ENCODE measurements at places on chromosomes 4 and X.

- DNase-seq = no peak
Observed at GRCh38 chr4:107757283-107757682, 37.2 kb upstream of the PAPSS1 start.

DNA sequence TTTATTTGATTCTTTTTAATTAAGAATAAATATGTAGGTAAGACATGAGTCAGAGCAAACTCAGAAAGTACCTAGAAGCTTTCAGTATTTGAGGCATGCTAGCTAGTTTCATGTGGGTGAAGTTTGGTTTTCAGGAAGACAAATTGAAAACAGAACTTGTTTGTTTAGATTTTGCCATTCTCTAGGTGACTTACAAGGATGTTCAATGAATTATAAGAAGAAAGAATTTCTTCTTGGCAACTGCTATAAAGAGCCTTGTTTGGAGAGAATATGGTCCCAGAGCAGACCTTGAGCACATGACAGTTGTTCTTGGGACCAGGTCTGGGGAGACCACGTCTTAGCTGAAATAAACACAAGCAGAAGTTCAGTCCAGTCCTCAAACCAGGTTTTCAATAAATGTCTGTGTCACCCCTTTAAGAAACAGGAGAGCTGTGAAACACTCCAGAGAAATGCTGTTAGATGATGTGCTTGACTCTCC, 38.0 kb upstream of the IL21 start:
- no peak for DNase-seq

- no peak for DNase-seq
Observed at GRCh38 chr4:162234595-162234994, 70.8 kb upstream of the FSTL5 start.

- DNase-seq = no peak
Observed at GRCh38 chr4:2733001-2733843, 22.9 kb downstream of the TNIP2 start.

DNA sequence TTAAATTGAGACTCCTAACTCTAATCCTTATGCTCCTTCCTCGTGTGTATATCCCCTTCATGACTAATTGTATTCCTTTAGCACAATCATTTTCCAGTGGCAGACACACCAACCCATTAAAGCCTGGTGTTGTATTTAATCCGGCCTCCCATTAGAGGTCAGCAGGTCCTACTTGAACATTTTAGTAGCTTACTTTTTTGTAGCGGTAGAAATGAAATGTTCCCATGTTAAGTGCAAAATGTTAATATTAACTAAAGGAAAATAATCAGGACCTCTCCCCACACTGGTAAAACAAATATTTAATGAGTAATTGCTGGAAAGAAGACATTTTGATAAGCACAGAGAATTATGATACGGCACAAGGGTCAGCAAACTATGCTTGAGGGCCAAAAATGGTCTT, 3.4 kb downstream of the RAB33B start:
- peak; percentile 41 for DNase-seq

DNA sequence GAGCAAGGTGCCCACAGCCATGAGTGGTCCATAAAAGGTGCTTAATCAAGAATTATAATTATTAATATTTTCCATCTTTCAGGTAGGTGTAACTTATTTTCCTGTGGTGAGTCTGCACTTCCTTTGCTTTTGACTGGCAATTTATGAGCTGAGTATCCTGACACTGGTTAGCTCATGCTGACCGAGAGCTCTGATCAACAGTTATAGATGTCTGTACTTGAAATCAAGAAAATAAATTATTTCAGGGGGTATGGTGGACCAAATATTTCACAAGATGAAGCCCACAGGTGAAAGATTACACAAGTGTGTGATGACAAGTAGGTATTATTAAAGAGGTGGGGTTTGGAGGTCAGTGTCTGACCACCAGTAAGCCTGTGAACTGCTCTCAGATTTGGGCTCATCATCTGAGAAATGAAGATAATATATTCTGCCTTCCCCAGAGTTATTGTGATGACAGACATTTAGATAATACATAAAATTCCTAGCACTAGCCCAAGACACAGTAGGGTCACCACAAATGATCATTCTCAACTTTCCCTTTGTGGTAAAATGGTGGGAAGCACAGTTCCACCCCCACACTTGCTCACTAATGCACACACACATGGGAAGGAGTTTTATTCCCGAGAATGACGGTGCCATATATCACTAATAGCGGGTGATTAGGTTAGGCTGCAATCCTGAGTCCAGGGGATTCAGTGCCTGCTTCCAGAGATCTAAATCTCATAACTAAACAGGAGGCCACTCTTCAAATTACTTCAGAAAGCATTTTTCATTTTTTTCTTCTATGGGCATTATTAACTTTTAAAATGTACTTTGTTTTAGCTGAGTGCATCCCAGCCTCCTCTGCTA, 34.0 kb upstream of the PACRGL start:
- no peak for DNase-seq

GRCh38 chr4:68373513-68373912, 23.6 kb upstream of the YTHDC1 start:
- peak; percentile 56 for DNase-seq

DNA sequence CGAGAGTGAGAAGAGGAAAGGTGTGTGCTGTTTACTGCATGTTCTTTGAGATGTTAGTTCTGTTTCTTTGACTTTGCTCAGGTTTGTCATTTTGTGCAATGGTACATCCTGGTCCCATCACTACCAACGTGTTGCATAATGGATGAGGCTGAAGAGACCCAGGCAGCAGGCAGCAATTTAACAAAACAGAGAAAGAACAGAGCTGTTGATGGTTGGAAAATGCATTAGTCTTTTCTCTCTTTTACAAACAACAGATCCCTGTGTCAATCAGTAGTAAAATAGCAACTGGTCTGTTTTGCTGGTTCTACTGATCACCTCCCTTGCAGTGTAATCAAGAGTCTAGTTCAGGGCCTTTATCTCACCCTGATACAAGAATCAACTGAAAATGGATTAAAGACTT, 64.8 kb upstream of the LIMCH1 start:
- no peak for DNase-seq

DNA sequence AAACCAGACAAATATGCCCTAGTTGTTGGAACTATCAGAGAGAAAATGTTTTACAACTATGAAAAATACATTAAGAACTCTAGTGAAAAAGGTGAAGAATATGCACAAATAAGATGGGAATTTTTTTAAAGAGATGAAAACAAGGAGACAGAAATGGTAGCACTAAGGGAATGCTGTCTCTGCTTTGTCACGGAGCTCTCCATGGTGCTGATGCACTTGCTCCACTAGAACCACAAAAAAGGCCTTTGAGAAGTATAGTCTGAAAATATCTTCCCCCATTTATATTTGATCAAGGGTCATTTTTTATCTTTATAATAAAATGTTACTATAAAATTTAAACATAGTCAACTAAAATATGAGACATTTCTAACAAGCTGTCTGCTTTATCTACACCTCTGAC, 1655.5 kb upstream of the AGA start:
- no peak for DNase-seq

- DNase-seq = no peak
Observed at GRCh38 chr4:155800685-155801343, 42.0 kb downstream of the GUCY1B1 start.

- no peak for DNase-seq
Observed at GRCh38 chr4:185847352-185848097, 35.5 kb upstream of the SORBS2 start.

- no peak for DNase-seq
Observed at GRCh38 chrX:16953606-16954211, 7.3 kb downstream of the REPS2 start.

DNA sequence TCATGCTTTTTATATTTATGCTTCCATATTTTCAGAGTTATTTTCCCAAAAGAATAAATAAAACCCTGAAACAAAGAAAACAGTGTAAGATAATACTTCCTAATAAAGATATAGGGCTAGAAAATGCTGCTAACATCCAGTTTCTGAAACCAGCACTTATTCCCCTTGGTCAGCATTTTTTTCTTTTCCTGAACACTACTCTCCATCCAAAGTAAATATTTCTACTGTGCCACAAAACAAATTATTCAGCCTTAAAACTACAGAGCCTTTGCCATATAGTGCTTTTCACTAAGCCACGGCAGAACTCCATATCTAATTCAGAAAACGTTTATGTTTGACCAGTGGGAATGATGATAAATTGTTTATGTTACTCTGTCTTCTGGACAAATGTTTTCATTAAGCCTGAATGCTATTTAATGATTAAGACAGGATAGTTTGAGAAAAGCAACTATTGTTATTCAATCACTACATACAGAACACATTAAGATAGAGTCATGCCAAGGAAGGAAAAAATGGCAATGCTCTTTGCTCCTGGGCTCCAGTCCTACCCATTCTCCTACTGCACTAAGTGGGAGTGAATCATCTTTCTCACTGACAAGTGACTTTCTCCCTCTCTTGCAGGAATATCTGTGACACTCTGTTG, 723.9 kb downstream of the FAT4 start:
- no peak for DNase-seq

- no peak for DNase-seq
Observed at GRCh38 chr4:73451981-73452747, 16.1 kb downstream of the AFP start.

DNA sequence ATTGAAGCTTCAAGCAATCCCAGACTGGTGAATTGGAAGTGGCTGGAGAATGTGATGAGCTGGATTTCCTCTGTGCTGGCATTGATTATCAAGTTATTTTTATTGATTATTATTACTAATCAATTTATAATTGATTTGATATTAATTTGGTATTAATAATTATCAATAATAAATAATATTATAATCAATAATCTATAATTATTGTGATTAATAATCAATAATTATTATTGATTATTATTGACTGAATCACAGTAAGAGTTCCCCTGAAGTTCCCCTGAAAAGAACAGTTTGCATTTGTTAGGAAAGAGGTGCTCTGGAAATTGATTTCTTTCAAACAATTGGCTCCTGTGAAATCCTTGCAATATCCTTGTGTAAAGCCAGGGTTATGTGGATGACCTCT, 7.5 kb upstream of the FAM9A start:
- no peak for DNase-seq

DNA sequence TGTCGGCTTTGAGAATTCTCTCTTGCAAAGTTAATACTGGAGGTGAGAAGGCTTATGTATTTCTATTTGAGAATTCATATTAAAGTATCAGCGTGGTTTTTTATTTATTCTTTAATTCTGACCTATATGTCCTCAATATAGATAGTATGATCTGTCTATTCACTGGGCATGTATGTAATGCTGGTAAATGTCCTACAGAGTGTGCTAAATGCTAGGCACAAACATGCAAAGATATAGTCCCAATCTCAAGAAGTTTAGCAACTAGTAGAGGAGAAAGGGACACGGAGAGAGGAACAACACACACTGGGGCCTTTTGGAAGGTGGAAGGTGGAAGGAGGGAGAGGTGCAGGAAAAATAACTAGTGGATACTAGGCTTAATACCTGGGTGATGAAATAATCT, 11.0 kb upstream of the BMPR1B start:
- no peak for DNase-seq

GRCh38 chr4:7358100-7358735, 76.5 kb downstream of the PSAPL1 start:
- DNase-seq = no peak

DNA sequence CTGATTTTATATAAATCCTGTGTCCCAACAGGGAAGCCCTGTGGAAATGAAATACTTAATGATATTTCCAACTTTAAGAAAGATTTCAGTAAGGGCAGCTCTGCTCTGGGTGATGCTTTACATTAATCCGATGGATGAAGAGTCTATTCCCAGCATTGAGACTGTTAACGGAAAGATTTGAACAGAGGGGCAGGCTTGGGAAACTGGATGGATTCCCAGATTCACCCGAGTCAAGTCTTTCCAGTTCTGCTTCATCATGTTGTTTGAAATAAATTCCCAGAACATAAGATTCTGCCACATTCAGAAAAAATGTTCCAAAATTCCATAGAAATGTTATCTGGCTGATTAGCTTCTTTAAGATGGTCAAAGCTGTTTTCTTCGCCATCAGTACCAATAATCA, 246.0 kb downstream of the FBXW7 start:
- no peak for DNase-seq

DNA sequence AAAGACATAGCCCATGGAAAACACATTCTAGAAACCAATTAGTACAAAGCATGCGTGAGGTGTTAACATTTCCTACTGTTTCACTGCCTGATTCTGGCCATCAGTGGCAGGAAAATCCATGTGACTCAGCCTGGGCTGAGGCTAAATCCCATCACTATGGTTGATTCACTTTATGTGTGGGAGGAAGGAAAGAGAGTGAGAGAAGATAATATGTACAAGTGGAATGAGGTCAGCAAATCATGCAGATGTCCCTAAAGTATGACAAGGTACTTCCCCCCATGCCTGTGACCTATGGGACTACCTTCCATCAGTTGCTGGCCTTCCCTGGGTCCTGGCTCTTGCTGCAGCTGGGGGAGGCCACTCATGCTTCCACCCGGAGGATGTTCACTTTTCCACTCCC, 64.2 kb upstream of the MAP3K15 start:
- DNase-seq = peak; percentile 52

GRCh38 chr4:165784672-165785071, 88.4 kb upstream of the TLL1 start:
- peak; percentile 29 for DNase-seq

- DNase-seq = no peak
Observed at GRCh38 chr4:8544741-8545438, 35.3 kb upstream of the GPR78 start.

DNA sequence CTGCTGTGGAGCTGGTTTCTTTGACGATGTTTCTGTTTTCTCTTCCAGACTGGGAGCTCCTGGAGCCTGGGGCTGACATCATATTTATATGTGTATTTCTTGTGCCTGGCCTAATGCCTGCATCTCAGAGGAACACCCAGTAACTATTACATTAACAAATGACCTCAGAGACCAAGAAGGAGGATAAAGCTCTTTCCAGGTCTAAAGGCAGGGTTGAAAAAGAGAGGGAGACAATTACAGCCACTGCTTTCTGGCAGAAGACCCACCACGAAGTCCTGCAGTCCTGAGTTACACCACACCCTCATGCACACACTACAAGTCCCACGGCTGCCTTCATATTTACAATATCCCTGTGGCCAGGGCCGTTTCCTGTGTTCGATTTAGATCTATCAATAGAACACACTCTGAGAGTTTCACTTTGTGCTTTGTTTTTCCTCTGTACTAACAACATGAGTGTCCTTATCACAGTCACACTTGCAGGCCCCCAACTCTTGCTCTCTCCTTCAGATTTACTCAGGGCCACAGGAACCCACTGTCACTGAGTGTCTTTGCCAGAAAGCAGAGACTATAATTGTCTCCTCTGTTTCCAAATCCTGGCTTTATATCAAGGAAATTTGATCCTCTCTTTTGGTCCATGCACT, 535.5 kb downstream of the MID1IP1 start:
- DNase-seq = no peak

GRCh38 chr4:65819192-65819591, 148.9 kb upstream of the EPHA5 start:
- no peak for DNase-seq

DNA sequence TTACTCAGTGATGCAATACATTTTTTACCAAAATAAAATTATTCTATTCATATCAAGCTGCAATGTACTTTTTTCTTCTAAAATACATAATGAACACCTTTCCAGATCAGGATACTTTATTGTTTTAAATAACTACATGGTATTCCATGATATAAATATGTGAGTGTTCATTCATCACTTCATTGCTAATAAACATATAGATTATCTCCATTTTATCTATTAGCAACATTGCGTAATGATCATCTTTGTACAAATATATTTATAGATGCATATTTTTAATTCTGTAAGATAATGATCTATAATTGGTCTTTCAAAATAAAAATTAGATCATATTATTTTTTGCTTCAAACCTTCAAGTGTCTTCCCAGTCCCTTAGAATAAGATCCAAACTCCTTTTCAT, 156.1 kb upstream of the HHIP start:
- DNase-seq = no peak

GRCh38 chr4:182885022-182885737, 32.0 kb downstream of the DCTD start:
- no peak for DNase-seq

GRCh38 chr4:147289181-147289580, 191.7 kb upstream of the EDNRA start:
- DNase-seq = no peak
